Peyer's patch (tissue), 4 donors: ENCODE measurements at places on chromosomes 16 and 17. TPM values are rescaled to one million over a fixed set of nuclear protein-coding genes. Genes with fewer than 3 reads are reported as not detected.
A peak's percentile ranks its signal among the peaks of the same experiment; 100 is the strongest.

Gene PKMYT1
- 4.3 TPM for total RNA-seq

- DNase-seq, result no peak
These were observed 39.8 kb upstream of the MMP2 start for GRCh38 chr16:55439101-55439690.

Gene ACE
- total RNA-seq, result 42.9 TPM

- DNase-seq, result no peak
These were observed 72.9 kb downstream of the JPH3 start for GRCh38 chr16:87675111-87675719.

DNA sequence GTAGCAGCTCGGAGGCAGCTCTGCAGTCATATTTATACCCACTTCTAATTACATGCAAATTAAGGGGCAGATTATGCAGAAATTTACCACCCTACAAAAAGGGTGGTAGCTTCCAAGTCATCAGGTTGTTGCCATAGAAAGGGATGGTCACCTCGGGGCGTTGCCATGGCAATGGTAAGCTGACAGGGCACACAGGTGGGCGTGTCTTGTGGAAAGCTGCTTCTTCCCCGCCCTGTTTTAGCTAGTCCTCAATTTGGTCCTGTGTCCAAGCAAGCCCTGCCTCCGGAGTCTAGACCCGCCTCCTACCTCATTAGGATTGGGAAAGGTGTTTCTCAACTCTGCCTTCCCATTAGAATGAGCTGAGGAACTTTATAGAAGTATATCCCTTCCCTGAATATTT is 98.7 kb downstream of the HS3ST2 start:
- no peak for DNase-seq

Gene WFDC1
- total RNA-seq, result 14.7 TPM

- peak; percentile 65 for DNase-seq
These were observed 128.4 kb downstream of the ANKRD11 start for GRCh38 chr16:89361751-89362539.

DNA sequence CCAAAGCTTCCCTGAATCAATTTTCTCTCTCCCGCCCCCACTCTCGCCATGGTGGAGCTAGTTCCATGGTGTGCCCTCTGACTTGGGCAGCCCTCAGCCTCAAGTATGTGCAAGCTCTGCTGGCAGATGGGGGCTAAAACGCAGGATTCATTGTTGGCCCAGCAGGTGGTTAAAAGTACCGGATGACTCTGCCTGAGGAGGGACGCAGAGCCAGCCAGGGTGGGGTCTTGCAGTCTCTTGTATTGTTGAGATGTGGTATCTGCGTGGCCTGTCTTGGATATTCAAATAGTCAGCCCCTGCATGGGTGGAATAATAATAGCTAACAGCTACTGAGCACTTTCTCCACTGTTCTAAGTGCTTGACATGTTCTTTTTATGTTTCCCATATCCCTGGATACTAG is 36.7 kb upstream of the CPNE2 start:
- DNase-seq, result no peak

- no peak for DNase-seq
These were observed 78.2 kb downstream of the MARF1 start for GRCh38 chr16:15564604-15565339.

GRCh38 chr17:70171159-70171558 is 1.8 kb downstream of the KCNJ2 start:
- DNase-seq, result no peak

- DNase-seq, result no peak
These were observed 248.9 kb upstream of the FOXF1 start for GRCh38 chr16:86261379-86261778.

GRCh38 chr17:17783116-17783824 is 53.5 kb downstream of the SREBF1 start:
- DNase-seq, result peak; percentile 51

DNA sequence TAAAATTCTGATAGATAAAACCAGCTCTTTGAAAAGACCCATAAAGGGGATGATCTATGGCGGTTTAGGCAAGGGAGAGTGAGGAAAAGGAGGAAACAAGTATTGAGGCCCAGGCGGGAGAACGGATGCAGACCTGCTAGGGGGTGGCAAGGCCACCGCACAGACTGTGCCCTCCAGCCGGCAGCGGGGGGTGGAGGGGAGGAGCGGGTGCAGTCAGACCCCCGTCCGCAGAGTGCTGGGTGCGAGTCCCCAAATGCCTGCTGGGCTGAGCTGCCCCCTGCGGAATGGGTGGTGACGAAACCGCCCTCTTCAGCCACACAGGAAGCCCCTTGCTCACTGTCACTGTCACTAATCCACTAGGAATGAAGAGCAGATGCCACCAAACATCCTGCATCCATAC is 46.0 kb downstream of the LMF1 start:
- no peak for DNase-seq

Gene TMEM204
- total RNA-seq, result 7.4 TPM

GRCh38 chr17:12691173-12691572 is 25.5 kb downstream of the MYOCD start:
- no peak for DNase-seq
